ENCODE measurements at places on chromosomes 3 and 15. TPM values are rescaled to one million over a fixed set of nuclear protein-coding genes. Genes with fewer than 3 reads are reported as not detected.

The OR5K2 gene
- polyA plus RNA-seq: not detected

The RETNLB gene
- polyA plus RNA-seq: not detected

The RBMS3 gene
- 14.1 TPM for polyA plus RNA-seq

The DUOX2 gene
- polyA plus RNA-seq: 0.05 TPM

The TUBGCP5 gene
- 23.7 TPM for polyA plus RNA-seq

The SLC6A20 gene
- polyA plus RNA-seq: 0.22 TPM

The TJP1 gene
- polyA plus RNA-seq: 189 TPM

The SCAANT1 gene
- polyA plus RNA-seq: 1.0 TPM

The DPPA2 gene
- 0.72 TPM for polyA plus RNA-seq

The FOXB1 gene
- polyA plus RNA-seq: not detected

The CLDN1 gene
- 58.9 TPM for polyA plus RNA-seq

The GOLGA6L7 gene
- 0.13 TPM for polyA plus RNA-seq

The PPP1R14D gene
- polyA plus RNA-seq: 0.59 TPM

All from left renal cortex interstitium (tissue), 4 donors.